ENCODE measurements at places on chromosomes 11 and 22. TPM values are rescaled to one million over a fixed set of nuclear protein-coding genes. Genes with fewer than 3 reads are reported as not detected.
A peak's percentile ranks its signal among the peaks of the same experiment; 100 is the strongest.

DNA sequence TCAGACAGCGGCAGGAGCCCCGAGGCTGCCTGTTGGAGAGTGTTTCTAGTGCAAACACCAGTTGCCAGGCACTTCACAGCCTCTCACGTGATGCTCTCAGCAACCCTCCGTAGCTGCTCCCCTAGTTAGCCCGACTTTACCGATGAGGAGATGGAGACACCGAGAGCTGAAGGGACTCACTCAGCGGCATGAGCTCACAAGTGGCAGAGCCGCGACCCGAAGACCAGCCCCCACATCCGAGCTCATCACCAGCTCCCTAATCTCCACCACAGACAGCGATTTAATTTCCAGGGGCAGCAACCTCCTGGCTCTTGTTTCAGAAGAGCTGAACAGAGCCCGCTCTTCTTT, 28.7 kb upstream of the RTL6 start:
- H3K4me1 ChIP-seq: no peaks in the 10 kb centered on the region
- no peak overlapping the region for H3K27ac ChIP-seq
- DNase-seq: no peak
- no peak overlapping the region for H3K4me3 ChIP-seq
- no peaks in the 10 kb centered on the region for H3K36me3 ChIP-seq

GRCh38 chr11:44824300-44824704, 97.5 kb downstream of the TSPAN18 start:
- DNase-seq: no peak
- no peak overlapping the region for H3K4me3 ChIP-seq
- no peak overlapping the region for H3K27ac ChIP-seq
- no peaks in the 10 kb centered on the region for H3K27me3 ChIP-seq
- no peaks in the 10 kb centered on the region for H3K36me3 ChIP-seq

GRCh38 chr22:20080445-20080775, 369 bp downstream of the DGCR8 start:
- peaks cover 38% of the 10 kb centered on the region for H3K4me1 ChIP-seq
- peak overlapping the region; percentile 96 for H3K4me3 ChIP-seq
- H3K27me3 ChIP-seq: no peaks in the 10 kb centered on the region

GRCh38 chr22:30626413-30626812, 9.2 kb upstream of the SLC35E4 start:
- no peak overlapping the region for H3K4me3 ChIP-seq
- H3K27ac ChIP-seq: no peak overlapping the region
- DNase-seq: no peak
- H3K36me3 ChIP-seq: no peaks in the 10 kb centered on the region

DNA sequence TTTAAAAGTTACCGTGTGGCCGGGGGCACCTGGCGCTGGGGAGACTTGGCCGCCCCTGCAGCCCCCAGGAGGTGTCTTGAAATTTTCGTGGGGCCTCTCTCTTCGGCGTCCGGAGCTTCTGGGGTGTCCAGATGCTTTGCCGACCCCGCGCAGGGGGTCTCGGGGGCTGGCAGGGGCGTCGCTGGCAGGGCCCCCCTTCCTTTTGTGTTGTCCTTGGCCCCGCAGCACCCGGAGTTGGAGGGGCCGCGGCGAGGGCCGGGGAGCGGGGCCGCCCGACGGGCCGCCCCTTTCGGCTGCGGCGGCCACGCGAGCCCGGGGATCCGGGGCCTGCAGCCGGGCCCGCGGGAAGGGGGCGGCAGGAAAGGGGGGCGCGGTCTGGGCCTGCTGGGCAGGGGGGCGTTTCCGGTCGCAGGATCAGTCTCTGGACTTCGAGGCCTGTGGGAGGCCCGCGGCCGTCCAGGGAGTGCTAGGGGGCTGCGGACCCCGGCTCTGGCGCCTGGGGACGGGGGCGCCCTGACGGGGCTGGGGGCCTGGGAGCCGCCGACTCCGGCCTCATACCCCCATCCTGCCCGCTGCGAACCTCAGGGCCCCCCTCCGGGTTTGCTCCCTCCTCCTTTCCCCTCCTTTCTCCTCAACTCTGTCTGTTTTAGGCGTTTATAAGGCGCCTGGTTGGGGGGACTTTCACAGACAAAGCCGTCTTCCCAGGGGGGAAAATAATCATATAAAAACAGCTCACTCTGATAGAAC, 869 bp downstream of the ZC3H7B start:
- peak overlapping the region; percentile 88 for H3K27ac ChIP-seq
- peaks cover 19% of the 10 kb centered on the region for H3K4me1 ChIP-seq
- H3K27me3 ChIP-seq: no peaks in the 10 kb centered on the region
- H3K4me3 ChIP-seq: peak overlapping the region; percentile 80
- DNase-seq: peak; percentile 15

- no peaks in the 10 kb centered on the region for H3K36me3 ChIP-seq
- no peak overlapping the region for H3K27ac ChIP-seq
- no peak for DNase-seq
- H3K4me3 ChIP-seq: no peak overlapping the region
- no peaks in the 10 kb centered on the region for H3K4me1 ChIP-seq
These were observed 498.8 kb upstream of the ARHGAP42 start for GRCh38 chr11:100188137-100188783.

DNA sequence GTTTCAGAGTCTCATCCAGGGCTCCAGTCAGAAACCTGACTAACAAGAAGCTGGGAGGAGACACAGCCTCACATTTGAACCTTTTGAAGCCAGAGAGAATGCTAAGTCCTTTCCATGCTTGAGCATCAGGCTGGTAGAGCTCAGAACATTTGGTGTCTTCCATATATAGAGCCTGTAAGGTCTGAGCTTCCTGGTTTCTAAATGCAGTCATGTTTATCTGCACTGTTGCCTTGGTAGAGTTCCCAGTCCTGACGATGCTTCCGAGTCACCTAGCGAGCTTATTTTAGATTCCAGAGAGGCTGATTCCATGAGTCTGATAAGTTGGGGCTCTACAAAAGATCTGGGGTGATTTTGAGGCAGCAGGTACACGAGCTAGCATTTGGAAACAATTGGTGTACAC, 68.4 kb upstream of the SORL1 start:
- peaks cover 11% of the 10 kb centered on the region for H3K4me1 ChIP-seq
- H3K27me3 ChIP-seq: no peaks in the 10 kb centered on the region
- H3K4me3 ChIP-seq: no peak overlapping the region
- no peak overlapping the region for H3K27ac ChIP-seq
- no peaks in the 10 kb centered on the region for H3K36me3 ChIP-seq
- DNase-seq: no peak

ACP2 gene
- 19.0 TPM for total RNA-seq

SHISA8 gene
- total RNA-seq: 0.27 TPM

OLFML1 gene
- not detected for total RNA-seq
